Kasumi-1 (cell line): ENCODE measurements at places on chromosomes 4 and X.

- no peak for DNase-seq
These were observed 281.9 kb upstream of the HS3ST1 start for GRCh38 chr4:11710453-11711093.

- DNase-seq: no peak
These were observed 24.6 kb downstream of the PIGG start for GRCh38 chr4:523601-524000.

DNA sequence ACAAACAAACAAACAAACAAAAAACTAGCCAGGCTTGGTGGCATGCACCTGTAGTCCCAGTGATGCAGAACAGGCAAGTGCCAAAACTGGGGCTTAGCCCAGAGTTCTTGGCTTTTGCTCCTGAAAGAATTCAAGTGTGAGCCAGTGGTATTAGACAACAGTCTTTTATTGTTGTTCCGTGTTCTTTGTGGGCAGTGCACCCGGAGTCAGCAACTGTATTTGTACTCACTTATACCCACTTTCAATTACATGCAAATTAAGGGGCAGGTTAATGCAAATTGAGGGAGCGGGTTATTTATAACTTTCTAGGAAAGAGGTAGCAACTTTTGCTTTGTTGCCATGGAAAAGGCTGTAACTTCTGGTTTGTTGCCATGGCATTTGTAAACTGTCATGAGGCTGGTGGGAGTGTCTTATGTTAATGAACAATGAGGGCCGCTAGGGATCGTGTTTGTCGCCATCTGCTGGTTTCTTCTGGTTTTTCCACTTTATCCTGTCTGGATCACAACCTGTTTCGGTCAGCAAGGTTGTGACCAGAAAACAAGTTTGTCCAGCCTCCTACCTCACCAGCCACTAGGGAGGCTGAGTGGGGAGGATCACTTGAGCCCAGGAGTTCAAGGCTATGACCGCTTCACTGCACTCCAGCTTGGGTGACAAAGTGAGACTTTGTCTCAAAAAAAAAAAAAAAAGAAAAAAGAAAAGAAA, 88.8 kb upstream of the ESX1 start:
- peak; percentile 37 for DNase-seq

- DNase-seq: no peak
These were observed 547.0 kb downstream of the STIM2 start for GRCh38 chr4:27407616-27408015.

DNA sequence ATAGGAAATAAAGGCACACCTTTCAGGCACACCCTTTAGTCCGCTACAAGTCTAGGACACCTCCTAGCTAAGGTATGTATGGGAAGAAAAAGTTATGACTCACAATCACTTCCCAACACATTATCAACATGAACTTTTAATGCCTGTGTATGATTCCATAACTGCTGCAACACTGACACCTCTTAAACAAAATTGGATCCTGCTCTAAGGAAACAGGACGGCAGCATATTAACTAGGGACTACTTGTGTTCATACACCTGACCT, 2.4 kb upstream of the PPP3CA start:
- DNase-seq: no peak

GRCh38 chrX:1601051-1601767, 9.8 kb downstream of the AKAP17A start:
- no peak for DNase-seq

- no peak for DNase-seq
These were observed 138.7 kb downstream of the CHRNA9 start for GRCh38 chr4:40473578-40474388.

DNA sequence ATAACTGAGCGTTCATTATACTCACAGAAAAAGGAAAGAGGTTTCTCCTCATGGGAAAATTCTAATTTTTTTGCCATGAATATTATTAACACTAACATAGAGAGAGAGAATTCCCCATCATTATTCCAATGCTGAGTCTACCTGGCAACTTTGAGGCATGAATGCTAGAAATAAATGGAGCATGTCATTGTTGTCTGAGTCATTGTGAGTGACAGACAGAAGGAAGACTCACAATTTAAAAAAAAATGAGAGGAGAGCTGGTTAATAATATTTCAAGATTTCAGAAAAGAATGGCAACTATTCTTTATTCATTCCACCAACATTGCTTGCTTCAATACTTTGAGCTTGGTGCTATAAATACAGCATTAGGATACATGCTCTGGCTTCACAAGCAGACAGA, 170.4 kb upstream of the HS3ST1 start:
- no peak for DNase-seq

DNA sequence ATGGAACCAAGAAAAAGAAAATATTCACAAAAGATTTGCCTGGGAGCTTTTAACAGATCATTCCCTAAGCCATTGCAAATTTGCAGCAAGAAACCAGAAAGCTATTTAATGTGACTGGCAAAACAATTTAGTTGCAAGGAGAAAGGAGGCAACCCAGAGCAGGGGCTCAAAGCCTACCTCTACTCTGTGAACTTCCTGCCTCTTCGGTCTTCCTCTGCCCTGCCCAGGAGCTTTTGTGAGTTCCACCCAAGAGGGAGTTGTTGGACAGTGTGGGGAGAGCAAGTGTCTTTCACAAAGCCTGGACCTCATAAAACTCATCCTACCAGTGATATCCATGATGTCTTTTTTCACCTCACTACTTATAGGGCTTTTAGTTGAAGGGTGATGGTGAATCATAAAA, 107.4 kb downstream of the AFF1 start:
- no peak for DNase-seq

DNA sequence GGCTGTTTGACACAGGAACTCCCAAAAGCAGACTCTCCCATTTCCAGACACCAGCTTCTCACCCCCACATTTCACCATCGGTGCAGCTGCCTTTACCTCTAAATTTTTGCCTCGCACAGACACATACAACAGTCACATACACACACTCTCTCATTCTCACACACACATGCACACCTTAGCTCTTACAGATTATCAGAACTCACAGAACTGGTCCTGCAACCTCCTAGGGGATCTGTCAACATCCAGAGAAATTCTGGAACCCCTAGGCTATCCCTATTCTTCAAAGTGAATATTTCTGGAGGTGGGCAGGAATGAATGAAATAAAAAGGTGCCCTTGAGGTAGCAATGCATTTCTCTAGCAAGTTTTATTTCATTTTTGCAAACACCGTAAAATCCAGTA, 4.1 kb downstream of the HS6ST2 start:
- no peak for DNase-seq

- DNase-seq: no peak
These were observed 49.0 kb downstream of the DDX3X start for GRCh38 chrX:41382714-41383645.

DNA sequence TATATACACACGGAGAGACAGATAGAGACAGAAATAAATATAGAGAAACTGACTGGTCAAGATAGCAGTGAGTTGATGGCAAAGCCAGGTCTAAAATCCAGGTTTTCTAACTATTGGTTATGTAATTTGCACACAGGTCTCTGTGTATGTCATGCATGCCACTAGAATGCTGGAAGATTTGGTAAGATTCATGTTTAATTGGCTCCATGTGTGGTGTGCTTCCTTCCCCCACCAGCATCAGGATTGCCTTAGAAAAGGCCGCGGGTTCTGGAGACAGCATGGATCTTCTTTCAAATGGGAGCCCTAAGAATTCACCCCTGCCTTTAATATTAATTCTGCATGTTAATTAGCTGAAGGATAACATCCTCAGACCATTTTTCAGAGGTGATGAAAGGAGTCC, 31.3 kb downstream of the HAND2 start:
- no peak for DNase-seq

DNA sequence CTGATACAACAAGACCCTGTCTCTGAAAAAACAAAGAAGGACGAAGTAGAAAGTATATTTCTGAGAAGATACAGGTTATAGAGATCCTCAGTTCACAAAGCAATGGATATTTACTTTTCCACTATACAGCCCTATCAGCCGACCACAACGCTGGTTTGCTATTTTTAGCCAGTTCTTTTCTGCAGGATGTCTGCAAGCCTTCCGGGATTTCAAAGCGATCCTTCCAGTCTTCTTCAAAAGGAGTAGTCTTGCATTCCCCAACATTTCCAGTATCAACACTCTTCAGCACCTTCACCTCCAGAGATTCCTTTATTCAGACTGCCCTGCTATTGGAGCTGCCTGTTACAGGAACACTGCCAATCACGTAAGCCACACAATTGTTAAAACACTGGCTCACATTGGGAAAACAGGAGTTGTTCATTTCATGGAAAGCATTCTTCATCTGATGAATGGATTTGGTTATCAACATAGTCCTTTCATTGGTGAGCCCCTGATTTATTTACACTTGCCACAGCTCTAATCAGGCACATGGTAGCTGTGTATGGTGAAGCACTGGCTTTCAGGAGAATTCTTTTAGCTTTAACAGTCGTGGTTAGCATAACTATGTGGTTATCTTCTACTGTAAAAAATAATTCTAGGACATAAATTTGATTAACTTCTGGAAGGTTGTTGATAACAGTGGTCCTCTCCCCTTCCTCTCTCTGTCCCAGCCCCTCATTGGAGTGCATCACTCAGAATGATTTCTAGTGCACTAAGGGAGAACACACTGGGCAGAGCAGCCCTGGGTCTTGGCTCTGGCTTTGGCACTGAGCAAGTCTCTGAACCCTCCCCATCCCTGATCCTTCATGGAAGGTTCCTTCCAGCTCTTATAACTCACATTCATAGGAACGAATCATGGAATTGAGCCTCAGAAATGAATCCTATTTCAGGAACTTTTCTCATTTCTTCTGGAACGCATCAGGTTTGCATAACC, 109.9 kb upstream of the SORBS2 start:
- DNase-seq: no peak

DNA sequence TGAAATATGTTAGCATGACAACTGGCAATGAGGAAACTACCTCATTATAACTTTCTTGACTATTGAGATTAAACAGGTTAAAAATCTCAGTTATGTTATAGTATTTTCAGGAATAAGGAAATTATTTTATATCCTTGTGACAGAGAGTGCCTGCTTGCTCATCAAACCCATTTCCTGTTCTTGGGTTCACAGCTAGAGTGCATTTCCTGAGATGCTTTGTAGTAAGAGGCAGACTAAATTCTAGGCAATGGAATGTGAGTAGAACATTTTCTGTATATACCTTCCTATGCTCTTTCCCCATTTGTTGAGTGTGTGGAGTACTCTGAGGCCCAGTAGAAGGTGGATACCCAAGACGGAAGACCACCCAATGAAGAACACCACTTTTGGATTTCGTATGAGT, 96.9 kb upstream of the CASK start:
- DNase-seq: peak; percentile 0

DNA sequence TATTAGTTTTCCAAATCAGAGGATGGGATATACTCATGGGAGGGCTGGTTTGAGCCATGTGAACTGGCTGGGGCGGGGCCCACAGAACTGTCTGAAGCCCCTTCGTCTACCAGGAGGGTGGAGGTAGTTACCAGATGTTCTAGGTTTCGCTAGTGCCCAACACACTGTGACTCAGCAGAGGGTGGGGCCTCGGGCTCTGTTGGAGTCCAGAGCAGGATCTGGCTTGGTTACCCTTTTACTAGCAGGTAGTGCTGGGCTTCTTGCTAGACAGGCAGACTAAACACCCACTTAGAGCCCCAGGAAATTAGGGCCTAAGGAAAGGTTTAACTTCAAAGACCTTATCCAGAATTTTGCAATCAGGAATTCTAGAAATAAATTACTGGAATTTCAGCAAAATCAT, 56.2 kb upstream of the CHRDL1 start:
- no peak for DNase-seq

DNA sequence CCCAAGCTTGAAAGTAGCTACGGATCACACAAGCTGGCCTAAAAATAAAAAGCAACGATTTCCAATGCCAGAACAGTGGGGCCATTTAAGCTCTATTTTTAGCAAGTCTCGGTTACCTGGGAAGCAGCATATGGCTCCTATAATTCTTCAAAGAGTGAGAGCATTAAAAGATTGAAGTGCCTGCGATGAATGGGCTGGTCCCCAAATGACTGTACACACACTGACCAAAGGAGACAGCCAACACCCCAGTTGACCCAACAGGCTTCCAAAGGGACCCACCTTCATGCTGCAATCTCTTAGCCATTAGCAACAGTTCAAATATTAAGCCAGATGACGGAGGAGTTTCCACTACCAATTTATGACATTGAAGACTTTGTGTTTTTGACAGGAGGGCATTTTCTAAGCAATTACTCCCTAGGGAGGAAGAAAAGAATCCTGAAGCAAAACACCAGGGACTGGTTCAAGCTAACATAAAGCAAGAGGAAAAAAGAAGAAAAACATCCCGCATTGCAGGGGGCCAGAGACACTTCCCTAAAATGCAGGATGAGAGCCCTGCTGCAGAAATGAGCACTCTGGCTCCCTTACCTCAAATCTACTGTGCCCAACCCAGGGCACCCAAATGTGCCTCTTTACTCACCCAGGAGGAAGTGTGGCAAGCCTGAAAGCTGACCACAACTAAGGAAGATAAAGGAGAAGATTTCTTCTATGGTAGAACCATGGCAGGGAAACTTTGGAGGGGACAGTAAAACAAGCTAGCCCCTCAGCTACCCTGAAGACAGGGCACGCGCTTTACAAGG, 21.6 kb downstream of the SH3KBP1 start:
- peak; percentile 77 for DNase-seq

- DNase-seq: no peak
These were observed 30.7 kb upstream of the ATP6AP2 start for GRCh38 chrX:40550066-40550465.

- no peak for DNase-seq
These were observed 77.6 kb downstream of the MXRA5 start for GRCh38 chrX:3268829-3269228.

- DNase-seq: no peak
These were observed 3.4 kb upstream of the CYBB start for GRCh38 chrX:37776283-37776986.

GRCh38 chr4:140735779-140736391, 20.3 kb downstream of the TBC1D9 start:
- no peak for DNase-seq

DNA sequence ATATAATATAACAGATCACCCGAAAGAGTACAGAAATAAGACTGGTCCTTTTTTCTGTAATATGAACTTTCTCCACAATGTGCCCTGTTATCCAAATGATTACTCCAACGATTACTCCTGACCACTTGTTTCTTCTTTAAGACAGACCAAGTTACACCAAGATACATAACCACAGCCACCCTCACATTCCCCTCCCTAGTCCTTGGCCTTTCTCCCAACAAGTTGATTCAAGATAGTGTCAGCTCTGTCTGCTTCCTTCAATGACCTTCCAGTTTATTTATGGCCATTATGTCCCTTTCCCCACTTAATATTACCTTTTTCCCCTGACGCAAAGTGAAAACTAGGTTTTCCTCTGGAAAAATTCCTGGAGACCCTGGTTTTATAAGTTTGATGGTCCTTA, 397.2 kb downstream of the FAM47B start:
- DNase-seq: no peak

DNA sequence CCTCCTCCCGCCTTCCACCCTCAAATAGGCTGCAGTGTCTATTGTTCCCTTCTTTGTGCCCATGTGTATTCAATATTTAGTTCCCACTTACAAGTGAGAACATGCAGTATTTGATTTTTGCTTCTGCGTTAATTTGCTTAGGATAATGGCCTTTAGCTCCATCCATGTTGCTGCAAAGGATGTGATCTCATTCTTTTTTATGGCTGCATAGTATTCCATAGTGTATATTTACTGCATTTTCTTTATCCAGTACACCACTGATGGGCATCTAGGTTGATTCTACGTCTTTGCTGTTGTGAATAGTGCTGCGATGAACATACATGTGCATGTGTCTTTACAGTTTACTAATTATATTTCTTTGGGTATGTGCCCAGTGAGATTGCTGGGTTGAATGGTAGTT, 51.6 kb upstream of the TMPRSS11B start:
- DNase-seq: no peak
